ENCODE measurements at places on chromosomes 13 and 19.

GRCh38 chr19:2627319-2627829, 75.1 kb downstream of the GNG7 start:
- no peak for DNase-seq

DNA sequence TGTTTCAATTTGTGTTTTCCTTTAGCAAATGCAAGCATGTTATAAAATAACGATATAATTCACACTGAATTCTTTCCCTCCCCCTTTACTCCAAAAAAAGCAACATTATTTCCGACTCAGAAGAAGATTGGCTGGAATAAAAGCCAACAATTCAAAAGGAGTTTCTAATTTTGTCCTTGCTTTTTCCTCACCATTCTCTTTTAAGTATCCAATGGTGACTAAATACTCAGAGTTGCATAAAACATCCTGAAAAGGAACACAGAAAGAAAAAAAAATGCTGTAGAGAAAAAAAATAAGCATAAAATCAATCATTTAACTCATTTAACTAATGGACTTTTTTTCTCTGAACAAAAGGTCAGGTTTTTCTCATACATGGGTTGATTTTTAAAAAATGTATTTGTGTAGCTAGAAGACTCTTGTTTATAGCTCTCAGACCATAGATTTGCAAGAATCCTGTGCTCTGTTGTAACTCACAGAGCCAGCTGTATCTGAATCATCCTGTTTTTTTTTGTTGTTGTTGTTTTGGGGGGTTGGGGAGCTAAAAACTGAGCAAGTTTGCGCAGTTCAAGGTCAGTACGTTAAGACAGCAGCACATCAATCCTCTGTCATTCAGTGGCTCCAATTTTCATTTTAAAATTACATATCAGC, 108.1 kb downstream of the PCDH17 start:
- no peak for DNase-seq

GRCh38 chr19:43779147-43779819, 1.5 kb downstream of the KCNN4 start:
- no peak for DNase-seq

DNA sequence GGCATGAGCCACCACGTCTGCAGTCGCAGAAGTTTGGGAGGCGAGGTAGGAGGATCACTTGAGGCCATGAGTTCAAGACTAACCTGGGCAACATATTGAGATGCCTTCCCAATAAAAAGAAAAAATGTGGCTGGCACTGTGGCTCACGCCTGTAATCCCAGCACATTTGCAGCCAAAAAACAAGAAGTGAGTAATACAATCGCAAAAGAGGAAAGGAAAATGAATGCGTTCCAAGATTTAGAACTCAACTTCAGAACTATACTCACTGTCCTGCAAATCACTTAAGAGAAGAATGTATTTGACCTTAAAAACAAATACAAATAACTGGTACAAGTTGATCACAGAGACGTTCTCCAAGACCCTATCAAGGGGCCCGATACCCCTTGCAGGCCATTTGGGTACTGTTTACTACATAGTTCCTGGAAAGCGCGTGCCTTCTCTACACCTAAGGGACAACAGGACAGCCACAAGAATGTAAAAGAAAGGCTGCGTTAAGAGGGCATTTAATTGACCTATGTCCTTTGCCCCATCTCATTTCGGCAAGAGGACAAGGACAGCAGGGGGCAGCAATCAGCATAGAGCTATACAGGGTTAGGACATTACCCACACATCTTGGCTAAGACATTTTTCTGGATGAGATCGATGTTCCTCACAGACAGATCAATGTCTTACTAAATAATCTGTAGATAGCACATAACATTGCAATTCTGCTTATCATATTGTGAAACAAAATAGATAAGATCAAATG, 41.3 kb downstream of the FLT3 start:
- no peak for DNase-seq

- DNase-seq: peak; percentile 53
These were observed 43.5 kb downstream of the ATP8A2 start for GRCh38 chr13:25415241-25415640.

- no peak for DNase-seq
These were observed 3.8 kb downstream of the DBP start for GRCh38 chr19:48633148-48634035.

- DNase-seq: no peak
These were observed 170.6 kb downstream of the FLT1 start for GRCh38 chr13:28324181-28324789.

DNA sequence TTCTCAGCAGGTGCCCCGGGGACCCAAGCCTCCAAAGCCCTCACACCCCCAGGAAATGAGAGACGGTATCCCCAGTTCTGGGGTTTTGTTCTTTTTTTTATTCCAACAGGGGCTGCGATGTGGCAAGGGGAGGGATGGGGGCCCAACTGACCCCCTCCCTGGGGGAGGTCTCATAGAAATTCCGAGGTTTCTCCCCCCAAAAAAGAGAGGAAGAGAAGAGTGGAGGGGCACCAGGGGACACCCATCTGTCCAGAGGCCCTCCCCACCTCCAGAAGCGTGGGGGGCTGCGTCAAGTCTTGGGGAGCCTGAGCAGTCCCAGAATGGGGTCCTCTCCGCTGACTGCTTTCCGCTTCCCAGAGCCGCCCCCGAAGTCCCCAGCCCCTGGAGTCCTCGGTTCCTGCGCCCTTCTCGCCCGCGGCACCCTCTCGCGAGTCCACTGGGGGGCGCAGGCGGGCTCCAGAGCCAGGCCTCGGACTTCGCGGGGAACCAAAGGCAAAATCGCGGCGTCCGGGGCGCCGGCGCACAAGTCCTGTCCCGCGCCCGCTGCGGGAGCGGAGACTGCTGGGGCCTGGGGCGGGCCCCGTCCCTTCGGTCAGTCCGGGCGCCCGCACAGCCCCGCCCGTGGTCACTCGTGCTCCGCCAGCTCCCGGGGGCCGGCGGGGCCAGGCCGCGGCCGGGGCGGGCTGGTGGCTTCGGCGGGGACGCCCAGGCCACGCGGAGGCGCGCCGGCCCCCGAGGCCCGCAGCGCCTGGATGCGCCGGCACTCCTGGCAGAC, 4.4 kb upstream of the ATP1A3 start:
- peak; percentile 28 for DNase-seq

DNA sequence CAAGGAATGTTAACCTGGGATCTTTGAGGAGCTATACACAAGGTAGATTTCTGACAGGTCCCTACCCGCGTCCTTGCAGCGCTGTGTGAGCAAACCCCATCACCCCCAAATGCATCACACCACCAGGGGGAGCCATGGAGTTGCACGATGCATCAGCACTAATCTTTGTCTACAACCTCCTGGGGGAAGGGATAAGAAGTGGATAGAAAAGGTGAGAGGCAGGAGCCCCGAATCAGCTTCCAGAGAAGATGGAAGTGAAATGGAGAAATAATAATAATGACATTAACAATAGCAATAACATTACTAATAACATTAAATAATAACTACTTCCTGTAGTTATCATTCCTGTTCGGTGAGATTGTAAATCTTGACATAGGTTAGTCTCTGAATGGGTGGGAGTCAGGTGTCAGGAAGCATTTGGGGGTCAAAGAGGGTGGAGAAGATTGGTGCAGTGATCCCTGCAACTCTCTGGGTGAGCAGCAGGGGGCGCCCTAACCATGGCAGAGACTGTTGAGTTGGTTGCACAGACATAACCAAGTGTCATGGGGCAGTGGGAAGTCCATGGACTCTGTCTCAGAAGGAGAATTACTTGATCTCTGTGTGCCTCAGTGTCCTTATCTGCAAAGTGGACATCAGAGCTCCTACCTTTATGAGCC, 16.5 kb downstream of the SIGLEC7 start:
- DNase-seq: no peak

DNA sequence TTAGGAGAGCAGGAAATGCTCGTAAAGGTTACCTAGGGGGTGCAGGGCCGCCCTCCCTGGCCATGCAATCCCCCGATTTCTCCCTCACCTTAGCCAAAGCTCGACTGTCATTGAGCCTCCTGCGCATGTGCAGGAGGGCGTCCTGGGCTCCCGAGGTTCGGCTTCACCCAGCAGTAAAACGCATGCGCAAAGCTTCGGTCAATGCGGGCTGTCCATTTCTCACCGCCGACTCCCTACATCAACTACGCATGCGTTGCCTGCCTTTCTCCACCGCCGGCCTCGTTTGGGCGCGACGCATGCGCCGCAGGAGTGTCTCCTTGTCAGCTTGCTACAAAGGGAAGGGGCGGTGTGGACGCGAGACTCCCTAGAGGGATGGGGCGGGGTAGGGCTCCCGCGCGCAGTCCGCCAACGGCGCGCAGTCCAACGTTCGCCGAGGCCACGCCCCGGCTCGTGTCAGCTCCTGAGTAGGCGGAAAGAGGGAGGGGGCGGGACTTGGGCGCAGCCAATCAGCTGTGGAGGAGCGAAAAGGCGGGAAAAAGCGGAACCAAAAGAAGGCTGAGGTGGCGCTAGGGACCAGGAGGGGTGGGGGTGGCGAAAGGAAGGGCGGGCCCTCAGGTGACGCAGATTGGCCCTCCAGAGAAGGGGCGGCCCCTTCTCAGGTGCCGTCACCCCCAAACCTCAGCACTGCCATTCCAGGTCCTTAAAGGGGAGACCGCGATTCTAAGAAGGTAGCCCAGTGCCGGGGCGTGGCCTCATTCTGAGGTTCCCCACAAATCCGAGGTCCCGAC, at the start of the genes SYNGR4 and TMEM143:
SYNGR4 (plus strand) TSS at position 558 of the 788 bp plus-strand sequence. CDS start 1,476 bp downstream, outside the sequence.
TMEM143 (minus strand) TSS at position 131 of the 788 bp plus-strand sequence; CDS start at position 111, 20 bp downstream.
- DNase-seq: peak; percentile 99

- DNase-seq: no peak
These were observed 8.4 kb downstream of the COMP start for GRCh38 chr19:18782559-18783225.

GRCh38 chr19:7521551-7522071, 813 bp upstream of the MCOLN1 start:
- DNase-seq: no peak

DNA sequence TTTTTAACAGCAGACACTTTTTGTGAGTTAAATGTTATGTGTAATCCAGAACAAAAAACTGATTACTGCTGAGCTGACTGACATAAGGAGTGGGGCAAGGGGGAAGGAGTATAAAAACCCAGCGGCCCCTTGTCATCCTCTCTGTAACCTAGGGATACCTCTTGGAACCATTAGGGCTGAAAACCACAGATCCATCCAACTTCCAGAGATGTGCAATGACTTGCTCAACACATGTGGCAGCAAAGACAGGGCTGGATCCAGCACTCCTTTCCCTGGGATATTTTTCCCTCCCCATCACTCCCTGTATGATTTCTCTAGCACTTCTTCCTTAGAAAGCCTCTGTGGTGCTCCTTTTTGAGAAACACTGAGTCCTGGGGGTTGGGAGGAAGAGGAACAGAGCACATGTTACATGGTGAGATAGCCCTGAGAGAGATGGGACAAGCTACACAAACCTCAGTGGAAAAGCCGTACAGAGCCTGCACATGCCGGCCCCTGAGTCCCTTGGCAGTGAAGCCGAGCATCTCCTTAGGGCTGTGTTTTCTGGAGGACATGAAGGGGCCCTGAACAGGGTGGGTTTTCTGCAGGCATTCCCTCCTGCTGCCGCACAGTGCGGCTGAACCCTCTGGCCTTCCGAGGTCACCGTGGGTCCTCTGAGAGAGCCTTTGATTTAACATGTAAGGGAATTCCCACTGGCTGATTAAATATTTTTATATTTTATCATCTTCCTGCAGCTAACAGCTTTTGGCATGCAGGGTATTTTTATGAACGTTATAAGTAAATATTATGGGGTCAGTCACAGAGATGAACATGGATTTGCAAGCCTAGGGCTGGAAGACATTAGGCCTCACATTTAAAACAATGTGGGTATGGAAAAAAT, 219.9 kb downstream of the COG6 start:
- DNase-seq: no peak

- no peak for DNase-seq
These were observed 16.6 kb downstream of the GJA3 start for GRCh38 chr13:20144141-20144850.

GRCh38 chr13:50457415-50458393, 385.8 kb downstream of the DLEU7 start:
- DNase-seq: no peak

DNA sequence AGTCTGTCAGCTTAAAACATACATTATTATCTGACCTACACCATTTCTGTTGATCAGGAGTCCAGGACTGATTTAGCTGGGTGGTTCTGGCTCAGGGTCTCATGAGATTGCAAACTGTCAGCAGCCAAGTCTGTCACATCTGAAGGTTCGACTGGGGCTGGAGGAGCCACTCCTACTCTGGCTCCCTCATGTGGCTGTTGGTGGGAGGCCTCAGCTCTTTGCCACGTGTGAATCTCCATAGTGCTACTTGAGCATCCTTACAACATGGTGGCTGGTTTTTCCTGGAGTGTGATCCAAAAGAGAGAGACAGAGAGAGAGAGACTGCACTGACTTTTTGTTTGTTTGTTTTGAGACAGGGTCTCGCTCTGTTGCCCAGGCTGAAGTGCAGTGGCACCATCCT, 63.6 kb upstream of the NFIC start:
- no peak for DNase-seq

- DNase-seq: no peak
These were observed 31.0 kb downstream of the THSD1 start for GRCh38 chr13:52374873-52375411.

DNA sequence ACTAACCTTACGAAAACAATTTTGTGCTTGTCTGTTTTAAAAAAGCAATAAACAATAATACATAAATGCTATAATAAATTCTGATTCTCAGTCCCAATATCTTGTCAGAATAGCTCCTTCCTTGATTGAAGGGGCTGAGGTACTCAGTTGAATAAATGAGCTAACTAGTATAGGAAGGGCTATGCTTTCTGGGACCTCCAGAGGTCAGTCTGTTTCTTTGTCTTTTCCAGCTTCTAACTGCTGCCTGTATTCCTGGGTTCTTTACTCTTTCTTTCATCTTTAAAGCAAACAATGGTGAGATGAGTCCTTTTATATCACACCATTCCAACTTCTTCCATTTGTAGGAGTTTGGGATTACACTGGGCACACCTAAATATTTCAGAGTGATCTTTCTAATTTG, 1297.0 kb upstream of the ATXN8OS start:
- DNase-seq: no peak

GRCh38 chr13:46885018-46885417, 11.8 kb downstream of the HTR2A start:
- DNase-seq: no peak

- DNase-seq: no peak
These were observed 8.9 kb downstream of the RASL11A start for GRCh38 chr13:27279506-27279905.

DNA sequence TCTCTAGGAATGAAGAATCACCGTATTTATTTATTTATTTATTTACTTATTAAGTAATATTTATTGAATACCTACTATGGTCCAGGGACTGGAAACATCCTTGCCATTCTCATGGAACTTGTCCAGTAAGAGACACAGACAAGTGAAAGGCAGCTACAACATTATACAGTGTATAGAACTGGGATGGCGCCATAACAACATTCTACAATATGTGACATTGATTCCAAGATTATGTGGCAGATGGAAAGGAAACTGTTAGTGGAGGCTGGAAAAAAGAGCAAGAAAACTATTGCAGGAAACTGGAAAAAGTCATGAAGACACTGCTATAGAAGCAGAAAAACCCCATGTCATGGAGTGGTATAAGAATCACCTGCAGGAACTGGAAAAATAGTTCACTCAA, 9.4 kb upstream of the TBC1D4 start:
- DNase-seq: no peak

GRCh38 chr13:31093145-31093885, 68.4 kb downstream of the HSPH1 start:
- no peak for DNase-seq

DNA sequence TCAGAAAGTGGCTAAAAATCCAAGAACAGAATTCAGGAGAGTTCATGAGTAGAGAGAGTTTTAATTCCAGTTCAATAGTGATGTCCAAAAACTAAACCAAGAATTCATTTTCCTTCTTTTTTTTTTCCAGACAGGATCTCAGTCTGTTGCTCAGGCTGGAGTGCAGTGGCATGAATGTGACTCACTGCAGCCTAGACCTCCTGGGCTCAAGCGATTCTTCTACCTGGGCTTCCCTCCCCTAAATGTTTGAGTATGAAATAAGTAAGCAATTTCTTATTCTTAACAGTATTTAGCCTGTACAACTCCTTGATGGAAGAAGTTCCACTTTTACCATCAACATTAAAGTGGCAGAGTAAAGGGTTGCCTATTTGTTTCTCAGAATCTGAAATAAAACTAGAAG, 3.8 kb downstream of the COMMD6 start:
- DNase-seq: no peak
